CD8-positive, alpha-beta memory T cell (primary cell): ENCODE measurements at places on chromosomes 5 and 9. TPM values are rescaled to one million over a fixed set of nuclear protein-coding genes. Genes with fewer than 3 reads are reported as not detected.

Gene SLC45A2
- total RNA-seq, result not detected

Gene DCANP1
- not detected for total RNA-seq

Gene FBXO4
- 15.8 TPM for total RNA-seq

Gene GCNT4
- total RNA-seq, result 1.6 TPM

Gene RAB3C
- total RNA-seq, result not detected

Gene TEX48
- total RNA-seq, result 0.86 TPM

Gene HTR1A
- total RNA-seq, result not detected

GRCh38 chr5:111261610-111262009 lies 37.4 kb downstream of the CAMK4 start:
- peaks cover 67% of the 10 kb centered on the region for H3K4me1 ChIP-seq
- no peak overlapping the region for H3K27ac ChIP-seq
- no peak overlapping the region for H3K4me3 ChIP-seq
- H3K27me3 ChIP-seq, result no peaks in the 10 kb centered on the region
- H3K36me3 ChIP-seq, result peaks cover 4% of the 10 kb centered on the region
- DNase-seq, result no peak

- H3K27ac ChIP-seq, result no peak overlapping the region
- DNase-seq, result no peak
- no peaks in the 10 kb centered on the region for H3K36me3 ChIP-seq
Measured at GRCh38 chr5:56159521-56159947, 73.6 kb downstream of the ANKRD55 start.

GRCh38 chr9:132187121-132187620 lies 25.3 kb downstream of the NTNG2 start:
- H3K27ac ChIP-seq, result no peak overlapping the region
- H3K27me3 ChIP-seq, result peaks cover 3% of the 10 kb centered on the region
- no peaks in the 10 kb centered on the region for H3K4me1 ChIP-seq
- no peak for DNase-seq
- H3K36me3 ChIP-seq, result no peaks in the 10 kb centered on the region
- H3K4me3 ChIP-seq, result no peak overlapping the region

DNA sequence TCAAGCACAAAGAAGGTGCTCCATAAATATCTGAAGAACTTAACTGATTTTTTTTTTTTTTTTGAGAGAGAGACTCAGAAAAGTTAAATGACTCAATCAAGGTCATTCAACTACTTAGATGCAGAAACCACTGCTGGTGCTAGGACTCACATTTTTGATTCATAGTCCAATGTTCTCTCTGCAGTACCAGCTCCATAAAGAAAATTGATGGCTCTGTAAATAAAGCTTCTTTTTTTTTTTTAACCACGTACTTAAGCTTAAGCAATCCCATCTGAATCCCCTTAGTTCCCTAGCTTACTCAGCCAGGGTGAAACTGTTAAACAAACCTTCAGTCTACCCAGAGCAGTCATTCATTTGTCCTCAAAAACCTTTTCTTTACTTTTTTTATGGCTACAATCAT lies 657.0 kb upstream of the WWC1 start:
- H3K36me3 ChIP-seq, result no peaks in the 10 kb centered on the region
- DNase-seq, result no peak
- no peak overlapping the region for H3K4me3 ChIP-seq
- no peak overlapping the region for H3K27ac ChIP-seq
- H3K4me1 ChIP-seq, result no peaks in the 10 kb centered on the region
- no peaks in the 10 kb centered on the region for H3K27me3 ChIP-seq

GRCh38 chr9:21326526-21327139 lies 8.6 kb downstream of the KLHL9 start:
- H3K27me3 ChIP-seq, result no peaks in the 10 kb centered on the region
- no peak overlapping the region for H3K27ac ChIP-seq
- peaks cover 6% of the 10 kb centered on the region for H3K36me3 ChIP-seq
- no peak overlapping the region for H3K4me3 ChIP-seq
- peaks cover 26% of the 10 kb centered on the region for H3K4me1 ChIP-seq

GRCh38 chr9:95833546-95834178 lies 41.8 kb upstream of the ERCC6L2 start:
- no peak overlapping the region for H3K27ac ChIP-seq
- no peaks in the 10 kb centered on the region for H3K4me1 ChIP-seq
- DNase-seq, result no peak
- no peak overlapping the region for H3K4me3 ChIP-seq

DNA sequence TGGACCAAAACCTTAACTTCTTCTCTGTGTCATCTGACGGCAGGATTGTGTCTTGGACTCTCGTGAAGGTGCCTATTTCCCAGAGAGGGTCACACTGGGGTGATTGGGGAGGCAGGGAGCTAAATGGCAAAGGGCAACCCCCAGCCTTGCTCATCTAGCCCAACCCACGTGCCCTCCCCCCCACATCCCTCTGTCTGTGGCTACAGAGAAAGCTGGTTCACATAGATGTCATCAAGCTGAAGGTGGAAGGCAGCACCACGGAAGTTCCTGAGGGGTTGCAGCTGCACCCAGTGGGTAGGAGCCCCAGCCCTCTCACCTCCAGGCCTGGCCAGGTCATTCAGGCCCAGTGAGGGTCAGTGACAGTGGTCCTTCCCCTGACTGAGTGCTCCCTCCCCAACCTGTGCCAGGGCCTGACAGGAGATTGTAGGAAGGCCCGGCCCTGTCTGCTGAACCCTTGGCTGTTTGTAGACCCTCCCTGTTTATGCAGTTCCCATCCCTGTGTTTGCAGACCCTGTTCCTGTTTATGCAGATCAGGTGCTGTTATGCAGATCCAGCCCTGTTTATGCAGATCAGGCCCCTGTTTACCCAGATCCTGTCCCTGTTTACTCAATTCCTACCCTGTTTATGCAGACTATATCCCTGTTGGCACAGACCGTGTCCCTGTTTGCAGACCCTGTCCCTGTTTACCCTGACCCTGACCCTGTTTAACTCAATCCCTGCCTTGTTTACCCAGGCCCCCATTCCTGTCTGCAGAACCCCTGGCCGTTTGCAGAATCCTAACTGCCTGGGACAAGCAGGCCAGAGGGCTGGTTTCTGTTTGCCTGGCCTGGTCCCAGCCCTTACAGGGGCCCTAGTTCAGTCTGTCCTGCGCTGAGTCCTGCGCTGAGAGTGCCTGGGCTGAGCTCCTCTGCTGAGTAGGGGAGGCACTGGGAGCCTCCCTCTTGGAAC lies 10.4 kb downstream of the ENHO start:
- no peaks in the 10 kb centered on the region for H3K36me3 ChIP-seq
- H3K27me3 ChIP-seq, result no peaks in the 10 kb centered on the region
- no peak overlapping the region for H3K27ac ChIP-seq
- DNase-seq, result no peak
- H3K4me1 ChIP-seq, result no peaks in the 10 kb centered on the region
- no peak overlapping the region for H3K4me3 ChIP-seq

DNA sequence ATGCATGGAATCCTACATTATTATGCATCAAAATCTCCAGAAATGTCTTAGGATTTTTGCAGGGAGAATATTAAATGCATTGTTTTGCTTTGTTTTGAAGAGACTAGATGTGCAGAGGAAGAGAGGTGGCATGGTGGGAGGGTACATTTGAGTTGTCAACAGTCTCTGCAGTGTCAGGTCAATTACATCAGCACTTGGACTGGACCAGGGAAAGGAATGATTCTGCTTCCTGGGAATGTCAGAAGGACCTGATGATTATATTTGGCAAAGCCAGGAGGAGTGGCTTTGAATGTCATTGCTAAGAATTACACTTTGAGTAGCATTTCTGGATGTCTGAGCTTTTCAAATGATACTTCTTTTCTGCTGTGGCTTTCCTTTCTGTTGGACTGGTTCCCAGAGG lies 17.5 kb upstream of the TMEFF1 start:
- H3K27ac ChIP-seq, result no peak overlapping the region
- H3K4me1 ChIP-seq, result no peaks in the 10 kb centered on the region
- H3K4me3 ChIP-seq, result no peak overlapping the region
- H3K27me3 ChIP-seq, result no peaks in the 10 kb centered on the region
- no peaks in the 10 kb centered on the region for H3K36me3 ChIP-seq
- no peak for DNase-seq

GRCh38 chr5:37847978-37848425 lies 8.2 kb upstream of the GDNF start:
- H3K27me3 ChIP-seq, result no peaks in the 10 kb centered on the region
- H3K4me1 ChIP-seq, result no peaks in the 10 kb centered on the region
- H3K4me3 ChIP-seq, result no peak overlapping the region
- DNase-seq, result no peak
- H3K27ac ChIP-seq, result no peak overlapping the region
- no peaks in the 10 kb centered on the region for H3K36me3 ChIP-seq

GRCh38 chr5:168422431-168422830 lies 63.8 kb upstream of the RARS1 start:
- no peaks in the 10 kb centered on the region for H3K36me3 ChIP-seq
- H3K4me3 ChIP-seq, result no peak overlapping the region
- no peak for DNase-seq

GRCh38 chr5:5025774-5026408 lies 114.2 kb upstream of the ADAMTS16 start:
- DNase-seq, result no peak
- H3K4me3 ChIP-seq, result peak overlapping the region; percentile 30
- no peaks in the 10 kb centered on the region for H3K36me3 ChIP-seq
- no peaks in the 10 kb centered on the region for H3K27me3 ChIP-seq

- H3K27me3 ChIP-seq, result no peaks in the 10 kb centered on the region
- no peaks in the 10 kb centered on the region for H3K36me3 ChIP-seq
- H3K4me3 ChIP-seq, result no peak overlapping the region
- H3K27ac ChIP-seq, result no peak overlapping the region
Measured at GRCh38 chr9:89955144-89955543, 350.3 kb downstream of the GADD45G start.

DNA sequence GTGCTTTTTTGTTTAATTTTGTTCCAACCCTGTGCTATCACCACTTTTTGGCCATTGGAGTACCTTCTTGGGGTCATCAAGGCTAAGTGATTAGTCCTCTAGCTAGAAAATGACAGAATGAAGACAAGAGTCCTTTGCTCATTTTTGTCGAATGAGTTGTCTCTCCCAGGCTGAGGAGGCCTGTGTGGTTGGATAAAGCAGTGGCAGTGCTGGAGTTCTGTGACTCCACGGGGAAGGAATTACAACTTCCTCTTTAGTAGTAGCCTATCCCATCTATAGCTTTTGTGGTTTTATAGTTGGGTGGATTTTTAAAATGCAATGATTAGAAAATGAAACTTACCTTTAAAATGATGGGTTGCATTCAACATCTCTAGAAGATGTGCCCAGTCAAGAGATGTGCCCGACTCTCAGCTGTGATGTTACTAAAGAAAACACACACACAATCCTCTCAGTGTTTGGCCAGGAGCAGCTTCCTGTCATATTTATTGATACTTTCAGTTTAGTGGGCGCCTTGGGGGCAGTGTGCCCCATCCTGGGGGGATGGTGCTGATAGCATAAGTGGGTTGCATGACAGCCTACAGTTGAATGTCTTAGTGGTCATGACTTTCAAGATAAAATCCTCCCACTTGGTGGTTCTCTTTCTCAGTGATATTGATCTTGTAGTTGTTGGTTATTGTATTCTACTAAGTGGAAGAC lies 11.9 kb downstream of the OTULINL start:
- H3K36me3 ChIP-seq, result no peaks in the 10 kb centered on the region
- H3K27ac ChIP-seq, result peak overlapping the region; percentile 25
- peaks cover 89% of the 10 kb centered on the region for H3K4me1 ChIP-seq
- DNase-seq, result peak; percentile 57

DNA sequence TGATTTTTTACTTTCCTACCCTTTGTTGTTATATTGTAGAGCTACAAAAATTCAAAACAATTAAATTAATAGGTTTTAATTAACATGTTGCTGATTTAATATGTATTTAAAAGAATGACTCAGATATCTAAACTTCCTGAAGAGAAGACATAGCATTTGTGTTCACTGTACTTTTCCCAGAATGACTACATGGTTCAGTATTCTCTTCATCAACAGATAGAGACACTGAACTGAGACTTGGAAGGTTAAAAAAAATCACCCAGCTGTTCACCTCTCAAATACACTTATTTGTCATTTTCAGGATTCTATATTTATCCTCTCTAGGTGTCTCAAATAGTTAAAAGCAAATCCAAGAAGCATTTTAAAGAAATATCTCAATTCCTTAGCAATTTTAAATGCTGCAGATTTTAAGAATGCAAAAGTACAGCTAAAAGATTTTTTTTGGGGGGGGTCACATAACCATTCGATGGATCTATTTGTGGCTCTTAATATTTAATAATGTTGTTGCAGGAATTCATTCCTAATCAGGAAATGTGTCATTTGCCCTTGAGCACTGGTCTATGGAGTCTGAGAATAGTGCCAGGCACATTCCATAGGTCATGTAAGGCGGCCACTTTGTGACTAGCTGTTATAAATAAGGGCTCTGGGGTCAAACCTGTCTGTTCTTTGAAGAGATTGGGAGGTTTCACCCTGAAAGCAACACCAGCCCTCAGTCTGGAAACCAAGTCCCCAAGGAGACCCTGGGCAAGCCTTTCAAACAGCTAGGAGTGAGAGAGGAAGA lies 463.1 kb downstream of the NR2F1-AS1 start:
- DNase-seq, result no peak
- no peak overlapping the region for H3K27ac ChIP-seq
- H3K4me1 ChIP-seq, result no peaks in the 10 kb centered on the region
- H3K27me3 ChIP-seq, result no peaks in the 10 kb centered on the region
- H3K4me3 ChIP-seq, result no peak overlapping the region

GRCh38 chr9:37028420-37029031 lies 5.5 kb downstream of the PAX5 start:
- no peaks in the 10 kb centered on the region for H3K36me3 ChIP-seq
- H3K27ac ChIP-seq, result no peak overlapping the region
- H3K27me3 ChIP-seq, result peaks cover 87% of the 10 kb centered on the region
- H3K4me1 ChIP-seq, result peaks cover 53% of the 10 kb centered on the region

DNA sequence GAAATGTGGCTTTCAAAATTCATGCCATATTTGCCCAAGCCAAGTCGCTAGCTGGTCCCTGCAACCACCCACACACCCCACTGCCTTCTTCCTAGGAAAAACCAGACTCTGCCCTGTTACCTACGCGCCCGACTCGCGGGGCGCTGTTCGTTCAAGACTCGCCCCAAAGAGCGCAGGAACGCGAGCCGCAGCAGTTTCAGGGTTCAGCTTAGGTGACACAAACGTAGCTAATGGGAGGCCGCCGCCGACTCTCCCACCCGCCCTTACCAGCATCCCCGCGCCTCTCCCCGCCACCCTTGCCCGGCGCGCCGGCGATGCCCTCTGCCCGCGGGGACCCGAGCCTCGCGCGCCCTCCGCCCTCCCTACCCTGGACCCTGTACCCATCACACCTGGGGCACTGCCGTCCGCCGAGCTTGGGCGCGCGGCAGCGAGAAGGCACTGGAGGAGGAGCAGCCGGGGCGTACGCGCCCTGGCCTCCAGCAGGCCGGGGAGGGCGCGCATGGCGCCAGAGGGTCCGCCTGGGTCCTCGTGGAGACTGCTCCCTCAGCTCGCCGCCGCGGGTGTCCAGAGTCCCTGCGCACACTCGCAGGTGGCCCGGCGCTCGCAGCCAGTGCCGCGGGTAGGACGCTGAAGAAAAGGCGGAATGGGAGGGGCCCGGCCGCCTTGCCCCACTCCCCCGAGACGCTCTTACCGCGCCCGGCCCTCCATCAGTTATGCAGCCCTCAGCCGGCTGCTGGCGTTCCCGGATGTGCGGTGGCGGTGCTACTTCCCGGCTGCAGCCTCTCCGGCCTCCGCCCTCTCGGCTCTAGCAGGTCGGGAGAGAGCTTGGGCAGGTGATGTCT lies at the start of gene EMB:
Gene EMB (minus strand): TSS at position 638 of the 842 bp plus-strand sequence. CDS start 137 bp downstream, at position 501.
- no peaks in the 10 kb centered on the region for H3K27me3 ChIP-seq
- H3K36me3 ChIP-seq, result no peaks in the 10 kb centered on the region
- peak within 1 kb of the TSS; percentile 92 for H3K27ac ChIP-seq
- H3K4me1 ChIP-seq, result peaks cover 50% of the 10 kb centered on the region
- H3K4me3 ChIP-seq, result peak within 1 kb of the TSS; percentile 95
- peak; percentile 73 for DNase-seq
